ENCODE measurements at places on chromosomes 1 and 21.

DNA sequence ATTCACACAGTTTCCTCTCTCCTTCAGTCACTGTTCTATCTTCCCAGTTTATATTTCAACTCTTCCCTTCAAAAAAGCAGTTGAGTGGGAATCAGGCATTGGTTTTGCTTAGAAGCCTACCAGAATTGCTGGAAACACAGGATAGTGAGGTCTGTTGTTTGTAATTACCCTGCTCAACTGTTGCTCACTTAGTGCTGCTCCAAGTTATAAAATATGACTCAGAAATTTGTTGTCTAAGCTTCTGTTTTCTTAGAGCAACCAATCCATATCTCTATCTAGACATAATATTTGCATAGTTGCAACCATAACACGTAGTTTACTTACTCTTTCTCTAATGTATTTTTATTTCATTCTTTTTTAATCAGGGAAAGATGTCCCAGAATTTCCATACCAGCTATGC, 87.9 kb downstream of the MACF1 start:
- no peak for DNase-seq

GRCh38 chr1:115193046-115193828, 103.9 kb upstream of the TSPAN2 start:
- DNase-seq, result no peak

GRCh38 chr1:173253046-173253445, 45.9 kb upstream of the TNFSF4 start:
- no peak for DNase-seq

- DNase-seq, result no peak
These were observed 123.6 kb upstream of the SPATA6 start for GRCh38 chr1:48595613-48596012.

DNA sequence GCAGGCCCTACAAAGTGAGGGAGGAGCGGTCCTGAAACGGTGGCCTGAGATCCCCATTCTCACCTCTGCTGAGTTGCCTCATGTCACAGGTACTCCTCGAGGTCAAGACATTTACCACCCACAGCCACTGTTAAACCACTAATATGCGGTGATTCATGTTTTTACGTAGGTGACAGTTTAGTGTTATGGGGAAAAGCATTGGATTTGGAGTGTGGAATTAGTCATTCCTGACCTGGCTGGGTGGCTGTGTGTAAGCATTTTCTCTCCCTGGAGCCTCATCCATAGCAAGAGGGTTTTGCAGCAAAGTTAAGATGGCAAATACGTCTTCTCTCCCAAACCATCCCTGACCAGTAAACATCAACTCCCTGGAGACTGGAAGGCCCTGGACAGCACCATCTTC, 57.8 kb upstream of the KCNJ6 start:
- no peak for DNase-seq

- DNase-seq, result no peak
These were observed 126.9 kb downstream of the FAF1 start for GRCh38 chr1:50833216-50833615.

- DNase-seq, result no peak
These were observed 14.7 kb upstream of the SSX2IP start for GRCh38 chr1:84704872-84705417.

- peak; percentile 9 for DNase-seq
These were observed 24.4 kb upstream of the CLDN14 start for GRCh38 chr21:36504067-36505058.

DNA sequence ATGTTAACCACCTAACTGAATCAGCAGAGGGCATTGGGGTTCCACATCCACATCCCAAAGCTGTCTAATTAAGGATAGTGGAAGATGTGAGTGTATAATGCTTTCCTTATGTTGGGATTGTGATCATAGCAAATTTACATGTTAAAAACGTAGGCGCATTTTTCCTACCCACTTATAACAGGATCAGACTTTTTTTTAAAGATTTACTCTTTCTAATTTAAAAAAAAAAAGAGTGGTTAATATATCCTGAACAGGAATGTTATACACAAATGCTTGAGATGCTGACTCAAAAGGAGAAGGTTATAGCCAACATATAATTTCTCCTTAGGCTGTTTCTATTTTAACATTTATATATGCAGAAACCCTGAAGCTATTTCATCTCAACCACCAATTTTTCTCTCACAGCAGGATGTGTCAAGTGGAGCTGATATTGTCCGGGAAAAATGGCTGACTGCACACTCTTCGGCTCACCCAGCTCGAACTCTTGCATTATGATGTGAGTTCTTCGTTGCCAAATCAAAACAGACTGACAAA, 40.3 kb downstream of the RGS5 start:
- no peak for DNase-seq

DNA sequence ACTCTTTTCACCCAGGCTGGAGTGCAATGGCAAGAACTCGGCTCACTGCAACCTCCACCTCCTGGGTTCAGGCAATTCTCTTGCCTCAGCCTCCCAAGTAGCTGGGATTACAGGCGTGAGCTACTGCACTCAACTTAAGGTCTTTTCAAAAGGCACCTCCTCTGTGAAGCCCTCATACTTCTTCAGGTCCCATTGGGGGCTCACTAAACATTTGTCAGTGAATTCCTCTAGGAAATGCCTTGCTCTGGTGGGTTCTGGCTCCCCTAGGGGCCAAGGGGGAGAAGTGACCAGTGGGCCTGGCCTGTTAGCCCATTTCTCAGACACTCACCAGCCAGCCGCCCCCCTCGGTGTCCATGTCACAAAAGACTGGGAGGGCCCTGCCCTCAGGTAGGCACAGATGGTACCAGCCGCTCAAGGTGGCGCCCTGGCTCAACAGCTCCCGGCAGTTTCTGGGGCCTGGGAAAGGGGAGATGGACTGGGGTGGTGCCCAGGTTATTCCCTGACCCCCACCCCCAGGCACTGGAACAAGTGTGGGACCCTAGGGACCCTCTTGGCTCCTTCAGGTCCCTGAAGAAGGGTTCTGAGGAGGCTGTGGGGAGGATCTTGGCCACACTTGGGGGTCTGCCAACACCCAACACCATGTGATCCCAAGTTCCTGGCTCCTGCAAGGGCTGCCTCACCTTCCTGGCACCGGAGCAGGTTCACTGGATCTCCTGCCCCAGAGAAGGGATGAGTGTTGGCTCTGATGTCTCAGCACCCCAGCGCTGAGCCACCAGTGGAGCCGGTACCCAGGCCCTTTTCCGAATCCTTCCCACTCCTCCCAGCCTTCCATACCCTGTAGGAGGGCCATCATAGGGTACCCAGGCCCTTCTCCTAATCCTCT, 1.6 kb downstream of the FCN3 start:
- no peak for DNase-seq

DNA sequence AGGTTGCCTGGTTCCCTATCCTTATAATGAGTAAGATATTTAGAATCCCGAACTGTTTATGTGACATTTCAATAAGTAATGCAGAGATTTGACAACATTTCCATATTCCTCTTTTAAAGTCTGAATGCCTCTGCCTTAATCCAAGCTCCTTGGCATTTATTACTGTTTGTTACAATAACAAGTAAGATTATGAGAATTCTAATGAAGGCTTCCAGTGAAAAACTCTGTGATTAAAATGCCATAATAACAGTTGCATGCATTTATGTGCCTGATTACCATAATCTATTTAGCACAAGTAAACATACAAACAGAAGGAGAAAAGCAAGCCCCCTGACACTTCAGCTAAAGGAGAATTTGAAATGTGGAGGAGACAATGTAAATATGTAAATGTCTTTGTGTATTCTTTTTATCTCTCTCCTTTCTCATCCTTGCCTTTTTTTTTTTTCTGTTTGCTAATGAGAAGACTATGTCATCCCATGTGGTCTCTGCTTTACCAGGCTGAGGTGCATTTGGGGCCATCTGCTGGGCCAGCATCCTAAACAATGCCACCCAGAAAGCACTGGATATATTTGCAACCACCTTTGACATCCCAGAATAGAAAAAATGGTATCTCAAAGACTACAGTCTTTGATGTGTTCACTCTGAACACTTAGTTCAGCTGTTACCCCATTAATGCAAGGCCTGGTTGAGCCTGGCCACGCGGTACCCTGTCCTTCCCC, 17.2 kb upstream of the OLIG2 start:
- DNase-seq, result no peak

DNA sequence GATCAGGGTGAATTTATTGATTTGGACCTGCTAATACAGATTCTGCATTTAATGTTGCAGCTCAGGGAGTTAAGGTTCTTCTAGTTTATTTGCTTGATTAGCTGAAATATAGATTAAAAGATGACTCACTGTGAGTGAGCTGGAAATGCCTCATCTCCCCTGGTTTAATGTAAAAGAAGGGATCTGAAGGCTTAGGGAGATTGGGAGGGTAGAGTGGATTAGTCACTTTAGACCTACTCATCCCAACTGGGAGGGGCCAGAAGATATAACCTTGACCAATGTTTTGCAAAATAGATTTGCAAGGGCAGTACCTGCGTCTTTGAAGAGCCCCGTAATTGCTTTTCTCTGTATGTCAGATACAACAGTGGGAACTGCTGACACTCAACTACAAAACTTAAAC, 922.8 kb upstream of the ADGRL4 start:
- DNase-seq, result no peak

- peak; percentile 31 for DNase-seq
These were observed 7.5 kb upstream of the PARK7 start for GRCh38 chr1:7953850-7954609.

DNA sequence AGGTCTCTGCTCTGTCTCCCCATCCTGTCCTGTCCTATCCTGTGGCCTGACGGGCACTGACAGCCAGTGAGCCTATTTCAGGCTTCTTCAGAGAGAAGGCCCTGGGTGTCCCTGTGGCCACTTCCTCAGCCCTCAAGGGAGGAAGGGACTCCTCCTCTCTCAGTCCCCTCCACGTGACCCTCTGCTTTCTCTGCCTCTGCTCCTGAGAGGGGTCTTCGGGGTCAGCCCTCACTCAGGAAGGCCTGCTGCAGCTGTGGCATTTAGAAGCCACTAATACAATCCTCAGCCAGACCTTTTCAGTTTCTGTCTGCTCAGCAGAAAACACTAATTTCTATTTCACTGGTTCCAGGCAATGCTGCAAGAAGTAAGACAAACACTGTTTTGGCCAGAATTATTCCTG, 43.6 kb upstream of the ETV3 start:
- DNase-seq, result no peak

- no peak for DNase-seq
These were observed 27.8 kb upstream of the CCSAP start for GRCh38 chr1:229370601-229371021.

GRCh38 chr1:230705289-230706019, 8.5 kb downstream of the AGT start:
- no peak for DNase-seq

DNA sequence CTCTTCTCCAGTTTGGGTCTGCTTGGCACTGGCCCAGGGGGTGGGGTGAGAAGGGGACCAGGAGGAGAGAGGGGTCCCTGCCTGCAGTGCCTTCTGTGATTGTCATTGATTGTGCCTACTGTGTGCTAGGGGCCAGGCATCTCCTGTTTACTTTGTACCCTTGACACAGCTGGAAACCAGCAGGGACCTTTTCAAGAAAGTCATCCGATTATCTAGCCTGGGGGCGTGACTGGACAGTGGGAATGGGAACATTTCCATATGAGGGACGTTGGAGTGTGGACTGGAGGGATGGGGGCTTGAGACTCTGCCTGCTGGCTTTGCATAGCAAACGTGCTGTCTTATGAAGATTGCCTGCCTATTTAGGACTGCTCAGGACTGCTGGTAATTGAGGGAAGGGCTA, 19.8 kb upstream of the DMBX1 start:
- DNase-seq, result no peak

GRCh38 chr1:71638081-71638766, 557.4 kb upstream of the ZRANB2 start:
- DNase-seq, result no peak

- DNase-seq, result no peak
These were observed 25.0 kb downstream of the LRRC8C start for GRCh38 chr1:89657886-89658285.

- DNase-seq, result no peak
These were observed 85.2 kb upstream of the HMCN1 start for GRCh38 chr1:185648858-185649589.

DNA sequence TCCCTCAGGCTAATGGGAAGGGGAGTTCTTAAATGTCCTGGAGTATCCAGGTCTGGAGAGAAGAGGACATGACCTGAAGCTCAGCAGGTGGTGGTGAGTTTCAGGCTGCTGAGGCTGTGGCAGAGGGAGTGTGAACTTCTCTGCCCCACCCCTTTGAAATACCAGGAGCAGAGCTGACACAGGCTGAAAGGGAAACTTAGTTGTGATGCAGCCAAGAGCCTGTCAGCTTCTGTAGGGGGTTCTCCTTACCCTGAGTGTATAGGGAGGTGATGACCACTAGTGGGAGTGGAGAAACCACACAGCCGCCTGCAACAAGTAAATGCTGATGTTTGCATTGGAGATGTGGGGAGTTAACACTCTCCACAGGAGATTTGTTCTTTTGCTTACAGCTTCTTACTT, 152.3 kb downstream of the FCRL5 start:
- DNase-seq, result no peak

DNA sequence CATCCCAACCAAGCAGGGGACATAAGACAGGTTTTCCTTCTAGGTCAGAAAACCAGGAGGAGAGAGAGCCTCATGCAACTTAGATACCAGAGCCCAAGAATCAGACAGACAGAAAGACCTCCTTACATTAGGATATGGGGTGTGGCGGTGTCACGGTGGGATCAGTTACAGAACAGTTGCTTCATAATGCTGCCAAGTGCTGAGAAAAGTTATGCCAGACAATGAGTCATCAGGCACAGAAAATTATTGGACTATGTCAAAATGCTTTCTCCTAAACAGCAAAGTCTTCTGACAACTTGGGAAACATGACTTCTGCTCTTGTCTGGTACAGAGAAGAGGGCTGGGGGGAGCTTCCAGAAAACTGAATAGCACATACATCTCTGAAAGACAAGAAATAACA, 1120.2 kb upstream of the TMPRSS15 start:
- DNase-seq, result no peak

- DNase-seq, result no peak
These were observed 291.1 kb downstream of the PCP4 start for GRCh38 chr21:40158366-40158765.

GRCh38 chr1:228846952-228847351, 111.7 kb downstream of the RHOU start:
- no peak for DNase-seq

GRCh38 chr21:44021064-44021463, 9.0 kb downstream of the TRAPPC10 start:
- DNase-seq, result no peak
